ENCODE measurements at places on chromosomes 13 and 19.

DNA sequence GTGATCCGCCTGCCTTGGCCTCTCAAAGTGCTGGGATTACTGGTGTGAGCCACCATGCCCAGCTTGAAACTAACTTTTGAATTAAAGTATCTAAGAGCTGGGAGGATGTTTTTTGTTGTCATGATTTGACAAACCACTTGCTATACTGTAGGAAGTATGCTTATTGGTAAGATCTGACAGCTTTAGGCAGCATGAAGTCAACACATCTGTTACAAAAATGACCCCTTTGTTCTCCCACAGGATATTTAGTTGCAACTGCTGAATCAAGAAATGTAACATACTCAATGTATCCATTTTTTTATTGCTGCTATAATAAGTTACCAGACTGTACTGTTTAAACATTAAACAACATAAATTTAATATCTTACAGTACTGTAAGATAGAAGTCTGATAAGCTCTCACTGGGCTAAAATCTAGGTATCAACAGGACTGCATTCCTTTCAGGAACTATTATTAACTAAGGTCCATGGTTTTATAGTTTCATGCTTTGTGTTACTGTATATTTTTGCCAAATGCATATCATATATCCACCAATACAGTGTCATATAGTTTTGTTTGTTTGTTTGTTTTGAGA, 22.8 kb upstream of the LRP3 start:
- DNase-seq, result no peak

DNA sequence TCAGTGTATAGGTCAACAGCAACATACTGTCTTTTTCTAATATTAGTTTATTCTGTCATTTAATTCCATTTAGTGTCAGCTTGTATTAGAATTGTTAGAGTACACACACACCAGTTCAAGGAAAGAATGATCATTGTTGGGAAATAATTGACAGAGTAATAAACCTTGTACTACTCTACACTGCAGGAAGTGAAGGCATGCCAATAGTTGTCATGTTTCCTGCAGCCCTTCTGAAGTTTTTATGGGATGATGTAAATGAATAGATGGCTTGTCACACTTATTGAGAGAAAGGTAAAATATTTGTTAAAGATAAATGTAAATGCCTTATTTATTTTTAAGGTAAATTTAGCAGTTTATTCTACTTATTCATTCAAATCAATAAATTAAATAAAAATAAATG, 306.9 kb upstream of the KLHL1 start:
- DNase-seq, result no peak

- no peak for DNase-seq
These were observed 77.9 kb downstream of the TRPC4 start for GRCh38 chr13:37791699-37792098.

- no peak for DNase-seq
These were observed 5.0 kb upstream of the CCDC61 start for GRCh38 chr19:45990113-45990728.

DNA sequence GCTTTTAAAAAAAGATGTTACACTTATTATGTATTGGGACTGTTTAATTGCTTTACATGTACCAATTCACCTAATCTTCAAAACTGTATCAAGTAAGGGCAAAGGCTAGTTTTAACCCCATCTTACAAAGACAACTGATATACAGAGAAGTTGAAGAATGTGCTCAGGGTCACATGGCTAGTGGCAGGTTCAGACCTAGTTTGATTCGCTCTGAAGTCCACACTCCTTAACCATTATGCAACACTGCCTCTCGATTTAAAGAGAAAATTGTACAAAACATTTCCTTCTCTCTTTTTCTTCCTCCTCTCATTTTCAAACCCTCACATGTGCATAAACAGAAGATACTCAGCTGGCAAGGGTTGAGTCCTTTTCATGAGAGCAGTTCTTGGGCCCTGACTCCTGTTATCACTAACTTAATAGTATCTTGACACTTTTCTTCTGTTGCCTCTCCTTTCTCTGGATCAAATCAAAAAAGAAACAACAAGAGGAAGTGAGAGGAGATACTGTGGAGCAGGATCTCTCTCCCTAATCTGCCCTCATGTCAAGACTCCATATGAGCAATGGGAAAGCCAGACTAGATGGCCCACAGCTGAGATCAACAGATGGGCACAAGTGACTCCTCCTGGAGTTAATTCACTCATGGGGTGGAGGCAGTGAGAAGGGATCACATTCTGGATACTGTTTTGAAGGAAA, 19.0 kb upstream of the N4BP2L1 start:
- DNase-seq, result no peak

- DNase-seq, result no peak
These were observed 47.6 kb downstream of the CEP89 start for GRCh38 chr19:32924200-32924599.

- no peak for DNase-seq
These were observed 31.9 kb downstream of the GPALPP1 start for GRCh38 chr13:45021250-45021649.

DNA sequence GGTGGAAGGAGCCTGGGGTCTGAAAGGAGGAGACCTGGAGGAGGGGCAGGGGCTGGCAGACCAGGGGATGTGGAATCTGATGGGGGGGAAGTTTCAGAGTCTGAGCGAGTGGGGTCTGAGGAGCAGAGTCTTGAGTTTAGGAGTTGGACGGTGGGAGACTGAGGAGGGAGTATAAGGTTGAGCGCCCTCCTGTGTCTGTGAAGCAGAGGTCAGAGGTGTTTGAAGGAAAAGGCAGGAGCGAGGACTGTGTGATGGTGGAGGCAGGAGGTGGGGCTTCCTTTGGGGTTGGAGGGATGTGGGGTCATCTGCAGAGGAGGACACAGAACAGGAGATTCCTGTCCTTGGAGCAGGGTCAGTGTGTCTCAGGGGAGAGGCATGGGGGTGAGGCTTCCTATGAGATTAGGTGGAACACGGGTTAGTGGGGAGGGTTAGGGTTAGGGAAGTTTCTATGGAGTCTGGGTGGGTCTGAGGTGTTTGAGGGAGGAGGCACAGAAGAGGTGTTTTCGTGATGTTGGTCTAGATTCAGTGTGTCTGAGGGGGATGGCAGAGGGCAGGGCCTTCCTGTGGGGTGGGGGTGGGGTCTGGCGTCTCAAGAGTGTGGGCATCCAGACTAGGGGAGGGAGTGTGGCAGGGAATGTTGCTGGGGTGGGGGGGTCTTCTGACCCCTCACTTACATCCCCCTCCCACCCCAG, 8.3 kb downstream of the RYR1 start:
- peak; percentile 24 for DNase-seq

Data from hematopoietic multipotent progenitor cell treated with erythropoietin and hydrocortisone succinate and interleukin-3 and kit ligand, for 8 days (in vitro differentiated cells).